ENCODE measurements at places on chromosomes 11 and 22.

DNA sequence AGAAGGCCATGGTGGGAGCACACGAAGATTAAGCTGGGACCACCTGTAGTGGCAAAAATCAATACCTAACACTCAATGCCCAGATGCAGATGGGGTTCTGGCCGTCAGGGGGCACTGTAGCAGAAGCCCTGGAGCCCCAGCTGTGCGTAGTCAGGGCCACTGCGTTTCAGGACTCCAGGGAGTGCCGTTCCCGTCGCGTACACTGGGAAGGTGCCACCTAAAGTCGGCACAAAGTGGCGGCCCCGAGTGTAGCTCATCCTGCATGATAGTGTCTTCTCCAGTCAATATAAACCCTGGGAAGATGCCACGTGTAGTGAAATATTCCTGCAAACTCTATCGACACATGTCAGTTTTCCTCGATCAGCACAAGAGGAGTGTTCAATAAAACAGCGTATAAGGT, 123.8 kb upstream of the NTM start:
- DNase-seq, result peak; percentile 4

GRCh38 chr11:47233989-47234668, 14.5 kb downstream of the ACP2 start:
- no peak for DNase-seq

DNA sequence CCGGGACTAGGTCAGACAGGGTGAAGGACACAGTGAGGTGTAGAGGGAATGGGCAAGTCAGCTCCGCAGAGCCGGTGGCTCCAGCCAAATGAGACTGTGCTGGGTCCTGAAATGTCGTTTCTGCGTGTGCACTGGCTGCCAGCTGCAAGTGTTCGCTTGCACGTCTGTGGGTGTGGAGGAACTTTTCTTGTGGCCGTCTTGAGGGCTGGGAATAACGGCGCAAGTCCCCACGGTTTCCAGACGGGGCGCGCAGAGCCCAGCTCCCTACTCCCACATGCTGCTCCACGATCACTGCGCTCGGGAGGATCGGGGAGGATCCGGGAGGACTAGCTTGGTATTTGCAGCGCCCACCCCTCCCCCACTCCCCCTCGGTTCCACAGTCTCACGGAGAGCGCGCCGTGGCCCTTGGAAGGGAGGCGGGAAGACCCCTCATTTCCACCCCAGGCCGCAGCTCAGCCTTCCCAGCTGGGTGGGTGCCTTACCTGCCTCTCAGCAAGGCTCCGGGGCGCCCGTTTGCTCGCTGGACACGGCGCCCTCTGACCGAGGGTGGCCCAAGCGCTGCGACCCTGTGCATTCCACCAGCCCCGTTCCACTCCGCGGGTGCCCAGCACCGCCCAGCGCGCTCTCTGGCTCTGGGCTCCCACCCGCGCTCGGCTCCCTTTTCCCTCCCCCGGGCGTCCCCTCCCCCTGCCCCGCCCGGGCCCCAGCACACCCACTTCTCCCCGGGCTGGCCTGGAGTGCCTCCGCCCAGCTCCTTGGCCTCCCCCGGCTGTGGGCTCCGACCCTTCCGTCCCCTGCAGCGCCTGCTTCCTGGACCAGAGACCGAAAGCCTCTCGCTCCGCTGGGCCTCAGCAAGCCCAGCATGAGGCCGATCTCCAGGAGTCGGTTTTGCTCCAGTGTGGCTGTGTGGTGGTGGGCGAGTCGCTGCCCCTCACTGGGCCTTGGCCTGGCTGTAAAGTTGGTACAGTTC, at the start of gene KCNE3:
KCNE3 (minus strand) TSS at position 634 of the 970 bp plus-strand sequence. CDS start 9,986 bp downstream, outside the sequence.
- no peak for DNase-seq

GRCh38 chr22:48199667-48200066, 1437.2 kb downstream of the TBC1D22A start:
- no peak for DNase-seq

- peak; percentile 14 for DNase-seq
Measured at GRCh38 chr11:108025387-108026080, 16.8 kb downstream of the CUL5 start.

GRCh38 chr11:69644071-69644961, 3.4 kb downstream of the CCND1 start:
- DNase-seq, result no peak

GRCh38 chr22:17865183-17866055, 91.2 kb upstream of the BID start:
- DNase-seq, result no peak

GRCh38 chr22:16847271-16847670, 22.1 kb upstream of the XKR3 start:
- no peak for DNase-seq

DNA sequence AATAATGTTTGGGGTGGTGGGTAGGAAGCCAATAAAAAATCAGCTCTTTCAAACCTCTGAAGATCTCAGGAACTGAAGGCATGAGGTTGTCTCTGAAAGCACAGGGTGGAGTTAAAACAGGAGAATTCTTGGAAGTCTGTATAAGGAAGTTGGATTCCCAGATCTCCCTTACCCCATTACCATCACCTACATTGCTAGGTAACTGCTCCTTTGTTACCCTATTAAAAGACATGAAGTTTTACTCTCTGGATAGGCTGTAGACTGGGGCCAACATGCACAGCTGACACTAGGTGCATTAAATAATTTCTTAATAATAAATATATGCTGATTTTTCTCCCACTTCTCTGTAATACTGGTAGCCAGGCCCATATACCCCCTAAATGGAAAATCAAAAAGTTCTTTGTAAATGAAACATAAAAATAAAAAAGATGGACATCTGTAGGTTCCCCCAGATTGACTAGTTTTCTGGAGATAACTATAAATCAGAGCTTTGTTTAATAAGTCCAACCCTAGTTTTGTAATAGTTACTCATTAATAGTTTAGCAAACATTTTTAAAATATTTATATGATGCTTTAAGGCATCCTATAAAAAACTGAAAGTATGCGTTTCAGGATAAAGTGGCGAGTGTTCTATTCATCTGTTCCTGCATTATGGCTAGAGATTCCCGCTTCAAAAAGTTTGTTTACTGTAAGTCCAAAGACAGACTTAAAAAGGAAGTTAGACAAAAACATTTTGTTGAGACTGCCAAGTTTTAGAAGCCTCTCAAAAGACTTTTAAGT, 63.8 kb downstream of the KIF18A start:
- no peak for DNase-seq

DNA sequence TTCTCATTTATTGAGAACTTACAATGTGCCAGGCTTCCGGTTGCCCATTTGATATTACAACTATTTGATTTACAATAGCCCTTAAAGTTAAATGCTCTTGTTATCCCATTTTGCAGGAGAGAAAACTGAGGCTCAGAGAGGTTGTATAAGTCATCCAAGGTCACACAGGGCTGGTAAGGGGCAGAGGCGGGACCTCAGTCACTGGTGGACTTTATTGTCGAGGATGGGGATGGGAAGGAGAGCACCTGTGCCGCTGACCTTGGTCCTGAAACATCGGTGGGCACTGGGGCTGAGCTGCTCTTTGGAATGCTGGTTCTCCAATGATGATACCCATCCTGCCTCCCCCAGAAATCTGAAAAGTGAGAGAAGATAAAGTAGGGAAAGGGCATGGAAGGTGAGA, 265.4 kb downstream of the MIAT start:
- DNase-seq, result no peak

DNA sequence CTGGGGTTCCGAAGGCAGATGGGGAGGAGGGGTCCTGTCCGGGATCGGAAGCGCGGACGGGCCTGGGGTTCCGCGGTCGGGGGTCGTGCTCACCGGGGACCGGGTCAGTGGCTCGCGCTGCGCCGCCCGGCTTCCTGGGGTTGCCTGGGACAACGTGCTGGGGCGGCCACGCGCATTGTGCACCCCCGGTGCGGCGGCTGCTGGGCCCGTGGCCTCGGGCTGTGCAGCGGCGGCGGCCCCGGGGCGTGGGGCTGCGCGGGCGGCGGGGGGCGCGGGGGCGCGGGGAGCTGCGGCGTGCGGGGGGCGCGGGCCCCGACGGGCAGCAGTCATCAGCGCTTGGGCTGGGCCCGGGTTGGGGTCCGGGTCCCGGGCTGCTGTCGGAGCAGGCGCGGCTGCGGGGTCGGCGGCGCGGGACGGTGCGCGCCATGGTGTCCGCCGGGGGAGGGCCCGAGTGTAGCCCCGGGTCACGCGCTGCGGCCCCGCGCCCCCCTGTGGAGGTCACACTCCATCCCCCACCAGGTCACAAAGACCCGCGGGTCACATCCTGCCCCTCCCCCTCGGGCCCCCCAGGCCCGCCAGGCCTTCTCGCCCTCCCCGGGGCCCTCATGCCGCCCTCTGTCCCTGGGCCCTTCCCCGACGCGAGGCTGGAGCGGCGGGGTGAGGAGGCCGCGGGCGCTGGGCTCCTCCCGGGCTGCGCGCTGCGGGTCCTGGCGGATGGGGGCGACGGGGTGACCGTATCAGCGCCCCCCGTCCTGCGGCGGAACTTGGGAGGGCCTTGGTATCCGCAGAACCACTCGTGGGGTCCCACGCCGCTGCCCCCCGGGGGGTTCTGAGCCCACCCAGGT, at the start of gene TTLL8:
TTLL8 (minus strand) TSS at position 238 of the 845 bp plus-strand sequence.
- no peak for DNase-seq
